ENCODE measurements at places on chromosomes 6 and 20.
A peak's percentile ranks its signal among the peaks of the same experiment; 100 is the strongest.

DNA sequence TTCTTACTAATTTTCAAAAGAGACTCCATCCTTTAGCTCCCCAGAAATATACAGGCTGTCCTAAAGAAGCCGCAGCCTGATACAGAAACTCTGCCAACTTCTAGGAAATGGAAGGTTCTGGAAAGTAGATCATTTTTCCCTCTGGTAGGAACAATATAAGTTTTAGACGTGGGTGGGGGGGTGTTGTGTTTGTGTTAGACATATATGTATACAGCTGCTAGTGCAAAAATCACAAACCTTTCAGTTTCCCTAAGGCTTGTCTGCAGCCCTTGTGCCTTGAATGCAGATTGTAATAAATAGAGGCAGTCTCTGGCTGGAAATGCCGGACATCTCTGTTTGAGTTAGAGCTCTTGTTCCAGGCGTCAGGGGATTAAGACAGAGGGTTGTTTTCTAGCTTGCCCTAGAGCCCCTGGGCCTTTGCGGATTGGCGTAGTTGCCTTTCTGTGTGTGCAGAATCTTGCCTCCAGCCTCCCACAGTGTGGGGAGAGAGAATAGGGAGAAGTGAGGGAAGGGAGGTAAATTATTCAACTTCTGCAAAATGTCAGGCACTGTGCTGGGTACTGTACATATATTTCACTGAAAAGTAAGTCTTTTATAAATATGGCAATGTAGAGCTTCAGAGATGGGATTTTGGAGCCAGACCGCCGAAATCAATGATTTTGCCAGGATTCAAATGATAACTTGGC is 269.7 kb downstream of the PRL start:
- DNase-seq: no peak

DNA sequence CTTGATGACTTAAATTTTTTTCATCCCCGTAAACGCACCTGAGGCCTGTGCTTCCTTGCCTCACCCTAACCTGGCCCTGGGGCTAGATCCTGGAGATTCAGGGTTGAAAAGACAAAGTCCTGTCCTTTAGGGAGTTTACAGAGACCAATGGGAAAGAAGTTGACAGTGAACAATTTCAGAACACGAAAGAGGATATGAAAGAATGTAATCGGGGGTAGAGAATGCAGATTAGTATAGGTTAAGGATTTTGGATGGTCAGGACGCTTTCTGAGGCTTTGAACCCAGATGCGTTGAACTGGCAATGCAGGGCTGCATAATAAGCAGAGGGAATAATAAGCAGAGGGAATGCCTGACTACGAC is 1.7 kb upstream of the FBXO5 start:
- no peak for DNase-seq

- no peak for DNase-seq
Measured at GRCh38 chr6:30075094-30075789, at the start of gene RNF39. TSS of gene RNF39 (minus strand) at chr6:30075769. CDS start at chr6:30075585, 184 bp downstream.

DNA sequence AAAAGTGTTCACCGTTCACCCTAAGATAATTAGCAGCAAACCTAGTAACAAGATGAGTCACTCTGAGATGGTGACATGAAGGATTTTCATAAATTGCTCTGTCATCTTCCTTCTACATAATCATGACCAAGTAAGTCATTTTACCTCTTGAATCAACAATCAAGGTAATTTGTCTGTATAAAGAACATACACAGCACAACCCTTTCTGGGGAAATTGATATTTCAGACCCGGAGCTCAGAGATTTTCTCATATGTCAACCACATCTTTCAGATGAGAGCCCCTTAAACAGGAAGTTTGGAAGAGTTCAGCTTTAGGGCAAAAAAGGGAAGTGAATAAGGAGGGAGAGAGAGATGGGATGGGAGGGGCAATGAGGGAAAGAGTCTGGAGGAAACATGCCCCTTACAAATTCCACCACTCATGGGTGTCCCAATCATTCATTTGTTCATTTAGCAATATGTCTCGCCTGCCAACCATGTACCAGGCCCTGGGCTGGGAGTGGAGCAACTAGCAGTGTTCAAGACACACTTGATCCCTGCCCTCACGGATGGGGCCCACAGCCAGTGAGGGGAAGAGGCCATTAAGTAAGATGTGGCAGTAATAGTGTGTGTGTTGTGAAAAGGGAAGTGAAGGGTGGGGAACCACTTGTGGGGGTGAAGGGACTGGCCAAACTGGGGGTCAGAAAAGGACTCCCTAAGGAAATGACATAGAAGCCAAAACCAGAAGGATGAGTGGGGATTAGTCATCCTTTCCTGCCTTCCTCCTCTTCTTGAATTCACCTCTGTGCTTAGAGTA is 190.9 kb downstream of the MAFB start:
- DNase-seq: no peak

- DNase-seq: peak; percentile 21
Measured at GRCh38 chr6:90107771-90108282, 188.8 kb downstream of the BACH2 start.

GRCh38 chr6:42099340-42100028 is 42.9 kb downstream of the C6orf132 start:
- no peak for DNase-seq

GRCh38 chr20:19889011-19889953 is 127.9 kb upstream of the NAA20 start:
- DNase-seq: no peak

GRCh38 chr20:58903614-58904013 is 51.1 kb downstream of the GNAS start:
- DNase-seq: no peak

DNA sequence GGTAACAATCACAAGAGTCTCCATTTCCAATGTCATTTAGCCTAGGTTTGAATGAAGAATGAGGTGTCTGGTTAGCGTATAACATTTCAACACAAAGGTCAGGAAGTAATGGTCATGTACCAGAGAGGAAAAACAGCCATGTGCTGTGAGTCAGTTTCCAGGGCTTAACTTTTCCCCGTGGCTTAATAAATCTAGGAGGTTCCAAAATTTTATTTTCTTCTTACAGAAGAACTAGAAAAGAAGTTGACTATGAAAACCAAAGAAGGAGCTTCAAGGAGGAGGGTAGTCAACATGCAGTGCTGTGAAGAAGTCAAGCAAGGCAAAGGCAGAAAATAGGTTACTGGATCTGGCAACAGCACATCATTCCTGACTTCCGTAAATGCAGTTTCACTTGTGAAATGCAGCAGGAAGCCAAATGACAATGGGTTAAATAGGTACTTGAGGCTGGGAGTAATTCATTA is 8.4 kb upstream of the GABRR2 start:
- no peak for DNase-seq

DNA sequence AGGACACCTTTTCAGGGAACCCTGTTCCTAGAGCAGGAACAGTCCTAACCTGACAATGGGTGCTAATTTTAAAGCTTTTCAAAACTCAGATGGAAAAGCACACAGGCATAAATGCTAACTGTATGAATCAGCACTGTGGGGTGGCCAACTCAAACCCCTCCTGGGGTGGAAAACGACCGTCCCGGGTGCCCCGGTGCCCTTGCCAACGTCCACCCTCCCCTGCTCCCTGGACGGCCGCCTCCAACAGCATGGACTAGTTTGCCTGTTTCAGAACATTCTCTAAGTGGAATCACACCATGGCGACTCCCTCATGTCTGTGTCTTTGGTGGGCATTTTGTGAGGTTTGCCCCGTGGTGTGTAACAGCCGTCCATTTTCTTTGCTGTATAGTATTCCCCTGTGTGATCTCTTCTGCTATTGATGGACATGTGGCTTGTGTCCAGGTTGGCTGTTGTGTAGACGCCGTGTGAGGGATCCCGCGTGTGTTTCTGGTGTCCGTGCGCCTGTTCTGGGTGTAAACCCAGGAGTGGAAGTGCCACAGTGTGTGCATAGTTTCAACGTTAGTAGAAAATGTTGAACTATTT is 5.8 kb downstream of the COL20A1 start:
- DNase-seq: no peak

GRCh38 chr6:80335121-80335531 is 228.7 kb downstream of the BCKDHB start:
- DNase-seq: no peak

- DNase-seq: no peak
Measured at GRCh38 chr6:39157511-39157910, 42.5 kb upstream of the SAYSD1 start.

- no peak for DNase-seq
Measured at GRCh38 chr6:30875244-30876038, 8.9 kb upstream of the DDR1 start.

GRCh38 chr20:39312676-39313075 is 350.5 kb downstream of the DHX35 start:
- DNase-seq: no peak

DNA sequence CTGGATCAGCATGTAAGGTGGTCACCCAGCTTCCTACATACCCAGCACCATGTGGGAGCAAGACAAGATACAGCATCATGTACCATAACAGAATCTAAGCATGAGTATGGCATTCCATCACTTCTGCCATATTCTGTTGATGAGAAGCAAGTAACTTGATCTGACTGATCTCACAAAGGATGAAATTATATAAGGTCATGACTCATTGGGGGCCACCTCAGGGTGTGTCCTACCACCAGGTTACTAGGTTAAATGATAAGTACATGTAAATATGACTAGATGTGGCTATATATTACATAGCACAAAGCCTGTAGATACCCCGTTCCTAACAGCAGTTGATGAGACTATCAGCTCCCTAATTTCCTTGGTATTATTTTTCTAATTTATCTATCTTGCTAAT is 213.1 kb downstream of the DOK5 start:
- no peak for DNase-seq

DNA sequence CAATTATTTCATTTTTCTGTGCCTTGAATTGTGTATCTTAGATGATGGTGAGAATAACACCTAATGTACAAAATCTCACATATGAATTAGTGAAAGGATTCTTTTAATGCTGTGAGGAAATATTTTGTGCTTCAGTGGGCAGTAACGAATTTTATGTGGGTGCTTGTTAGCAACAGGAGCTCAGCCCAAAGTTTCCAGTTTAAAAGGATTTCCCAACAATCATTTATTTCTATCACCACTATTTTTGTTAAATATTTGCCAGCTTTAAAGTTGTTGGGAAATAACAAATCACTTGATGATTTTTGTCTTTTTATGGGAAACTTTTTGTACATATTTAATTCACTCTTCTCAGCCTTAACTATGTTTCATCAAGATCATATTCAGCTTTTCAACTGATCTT is 111.8 kb downstream of the QKI start:
- no peak for DNase-seq

DNA sequence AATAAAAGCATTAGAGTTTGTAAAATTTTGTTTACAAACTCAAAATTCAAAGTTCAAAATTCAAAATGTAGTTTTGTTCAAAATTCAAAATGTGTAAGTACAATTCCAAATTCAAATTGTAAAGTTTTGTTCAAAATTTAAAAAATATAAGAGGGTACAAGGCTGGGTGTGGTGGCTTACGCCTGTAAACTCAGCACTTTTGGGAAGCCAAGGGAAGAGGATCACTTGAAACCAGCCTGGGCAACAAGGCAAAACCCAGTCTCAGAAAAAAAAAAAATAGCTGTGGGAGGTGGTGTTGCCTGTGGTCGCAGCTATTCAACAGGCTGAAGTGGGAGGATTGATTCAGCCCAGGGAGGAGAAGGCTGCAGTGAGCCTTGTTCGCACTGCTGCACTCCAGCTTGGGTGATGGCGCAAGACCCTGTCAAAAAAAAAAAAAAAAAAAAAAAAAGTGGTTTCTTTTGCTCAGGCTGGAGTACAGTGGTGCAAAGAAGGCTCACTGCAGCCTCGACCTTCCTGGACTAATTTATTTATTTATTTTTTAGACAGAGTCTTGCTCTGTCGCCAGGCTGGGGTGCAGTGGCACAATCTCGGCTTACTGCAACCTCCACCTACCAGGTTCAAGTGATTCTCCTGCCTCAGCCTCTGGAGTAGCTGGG is 5.4 kb upstream of the ZBTB12 start:
- no peak for DNase-seq

- DNase-seq: peak; percentile 61
Measured at GRCh38 chr6:31079656-31080261, 32.6 kb downstream of the C6orf15 start.

DNA sequence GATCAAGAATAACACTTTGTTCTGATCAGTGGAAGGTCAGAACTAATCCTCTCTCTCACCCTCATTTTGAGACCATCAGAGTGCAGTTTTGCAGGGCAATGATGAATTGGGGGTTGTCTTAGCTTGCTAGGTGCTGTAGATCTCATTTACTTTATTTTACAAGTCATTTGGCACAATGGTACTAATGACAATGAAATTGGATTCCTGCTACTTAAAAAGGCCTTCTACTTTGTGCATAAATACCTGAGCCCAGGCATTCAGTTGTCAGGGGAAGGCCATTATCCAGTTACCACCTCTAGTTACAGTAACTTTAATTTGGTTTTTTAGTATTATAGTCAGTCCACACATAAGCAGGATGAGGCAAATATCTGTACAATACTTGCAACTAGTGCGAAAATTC is 240.0 kb downstream of the HDGFL1 start:
- DNase-seq: no peak

DNA sequence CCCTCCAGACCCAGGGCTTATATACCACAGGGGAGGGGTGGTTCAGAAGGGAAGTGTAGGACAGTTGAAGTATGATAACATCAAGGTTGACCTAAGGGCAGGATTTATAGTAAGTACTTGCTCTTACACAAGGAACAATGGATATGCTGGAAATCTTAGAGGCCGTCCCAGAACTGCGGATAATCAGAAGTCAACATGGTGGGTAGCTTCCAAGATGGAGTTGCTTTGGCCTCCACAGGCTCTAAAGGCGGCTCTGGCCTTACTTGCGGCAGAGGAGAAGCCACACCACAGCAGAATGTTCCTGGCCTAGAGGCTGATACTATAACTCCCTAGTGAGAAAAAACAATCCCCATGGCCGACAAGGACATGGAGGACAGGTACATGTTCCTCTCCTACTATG is 344.7 kb downstream of the CDC5L start:
- no peak for DNase-seq

GRCh38 chr6:47967843-47968242 is 143.2 kb downstream of the PTCHD4 start:
- no peak for DNase-seq

- no peak for DNase-seq
Measured at GRCh38 chr6:31031095-31031494, 20.8 kb downstream of the MUC22 start.

- DNase-seq: no peak
Measured at GRCh38 chr6:151806757-151807512, 547 bp upstream of the ESR1 start.

- DNase-seq: no peak
Measured at GRCh38 chr6:25418454-25419052, 139.4 kb downstream of the CARMIL1 start.

GRCh38 chr6:133553652-133554051 is 312.5 kb downstream of the EYA4 start:
- DNase-seq: peak; percentile 9

DNA sequence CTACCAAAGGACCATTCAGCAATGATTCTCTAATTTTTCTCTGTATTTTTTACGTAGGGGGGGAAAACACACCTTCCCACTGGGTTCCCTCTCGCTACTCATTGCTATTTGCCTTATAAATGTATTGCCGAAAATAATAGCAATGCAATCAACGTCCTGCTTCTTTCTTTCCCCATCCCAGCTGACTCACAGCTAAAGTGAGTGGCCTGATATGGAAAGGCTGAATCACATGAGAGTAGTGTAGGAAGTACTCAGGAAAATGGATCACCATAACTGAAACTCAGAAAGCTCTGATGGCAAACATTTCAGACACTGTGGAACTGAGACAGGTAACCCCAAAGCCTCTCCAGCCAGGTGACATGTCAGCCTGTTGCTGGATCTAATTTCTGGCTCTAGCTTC is 49.3 kb upstream of the SRPK1 start:
- no peak for DNase-seq

- no peak for DNase-seq
Measured at GRCh38 chr6:163655217-163656121, 241.0 kb downstream of the QKI start.
